HCT116 (cell line): ENCODE measurements at places on chromosomes 11 and 22.

GRCh38 chr11:57302489-57302888 is 22.3 kb downstream of the TNKS1BP1 start:
- no peak for DNase-seq

- no peak for DNase-seq
Measured at GRCh38 chr11:44028401-44028800, 19.4 kb upstream of the ACCSL start.

DNA sequence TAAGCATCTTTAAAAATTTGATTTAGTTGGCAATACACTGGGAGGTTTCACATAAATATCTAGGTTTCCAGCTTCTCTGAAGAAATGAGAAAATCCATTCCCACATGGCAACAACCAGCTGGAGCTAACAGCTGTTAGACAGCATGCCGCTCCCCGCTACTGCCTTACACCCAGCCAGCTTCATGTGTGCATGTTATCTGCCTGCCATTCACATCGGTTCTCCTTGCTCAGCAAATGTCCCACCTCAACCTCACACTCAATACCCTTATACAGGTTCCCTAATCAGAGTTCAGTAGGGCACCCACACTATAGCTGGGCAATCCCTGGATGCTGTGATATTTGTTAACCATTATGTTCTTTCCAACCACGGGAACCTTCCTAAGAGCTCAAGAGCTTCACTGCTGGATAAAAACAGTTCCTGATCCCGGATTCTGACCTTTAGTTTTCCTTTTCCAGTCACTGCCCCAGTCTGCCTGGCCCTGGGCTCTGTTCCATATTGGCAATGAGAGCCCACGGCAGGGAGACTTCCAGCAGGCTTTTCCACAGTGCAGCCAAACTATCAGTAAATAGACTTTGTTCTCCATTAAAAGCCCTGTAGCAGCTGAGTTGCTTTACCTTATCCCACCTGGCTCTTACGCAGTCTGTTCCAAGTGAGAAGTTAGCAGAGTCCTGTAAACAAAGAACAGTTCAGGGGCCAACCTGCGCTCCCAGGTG is 8.6 kb downstream of the RPUSD4 start:
- DNase-seq, result no peak

- peak; percentile 39 for DNase-seq
Measured at GRCh38 chr11:64887757-64888405, 9.5 kb upstream of the EHD1 start.

DNA sequence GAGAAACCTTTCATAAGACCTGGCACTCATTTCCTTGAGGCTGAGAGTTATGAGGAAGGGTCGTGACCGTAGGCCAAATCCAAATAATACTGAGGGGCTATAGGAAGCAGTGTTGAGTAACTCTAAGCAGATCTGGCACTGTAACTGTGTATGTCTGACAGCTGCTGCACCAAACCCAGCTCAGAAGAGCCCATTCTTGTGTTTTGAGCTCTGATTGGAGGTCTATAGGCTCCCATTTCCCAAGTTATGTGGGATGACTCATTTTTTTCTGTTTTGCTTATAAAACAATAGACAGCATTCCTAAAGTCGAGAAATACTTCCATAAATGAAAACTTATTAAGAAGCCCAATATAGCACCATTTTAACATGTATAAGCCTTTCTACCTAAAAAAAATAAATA is 645.8 kb downstream of the DLG2 start:
- DNase-seq, result no peak

GRCh38 chr11:122726028-122726427 is 70.5 kb downstream of the UBASH3B start:
- no peak for DNase-seq

DNA sequence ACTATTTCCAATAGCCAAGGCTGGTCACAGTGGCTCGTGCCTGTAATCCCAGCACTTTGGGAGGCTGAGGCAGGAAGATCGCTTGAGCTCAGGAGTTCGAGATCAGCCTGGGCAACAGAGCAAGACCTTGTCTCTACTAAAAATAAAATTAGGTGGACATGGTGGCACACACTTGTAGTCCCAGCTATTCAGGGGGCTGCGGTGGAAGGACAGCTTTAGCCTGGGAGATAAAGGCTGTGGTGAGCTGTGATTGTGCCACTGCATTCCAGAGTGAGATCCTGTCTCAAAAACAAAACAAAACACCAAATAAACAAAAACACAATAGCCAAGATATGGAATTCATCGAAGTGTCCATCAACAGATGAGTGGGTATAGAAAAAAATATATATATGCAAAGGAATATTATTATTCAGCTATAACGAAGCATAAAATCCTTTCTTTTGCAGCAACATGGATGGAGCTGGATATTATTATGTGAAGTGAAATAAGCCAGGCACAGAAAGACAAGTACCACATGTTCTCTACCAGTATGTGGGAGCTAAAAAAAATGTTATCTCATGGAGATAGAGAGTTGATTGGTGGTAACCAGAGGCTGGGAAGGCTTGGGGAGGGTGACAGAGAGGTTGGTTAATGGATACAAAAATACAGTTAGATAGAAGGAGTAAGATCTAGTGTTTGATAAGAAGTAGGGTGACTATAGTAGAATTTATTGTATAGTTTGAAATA is 22.6 kb upstream of the DLAT start:
- no peak for DNase-seq

DNA sequence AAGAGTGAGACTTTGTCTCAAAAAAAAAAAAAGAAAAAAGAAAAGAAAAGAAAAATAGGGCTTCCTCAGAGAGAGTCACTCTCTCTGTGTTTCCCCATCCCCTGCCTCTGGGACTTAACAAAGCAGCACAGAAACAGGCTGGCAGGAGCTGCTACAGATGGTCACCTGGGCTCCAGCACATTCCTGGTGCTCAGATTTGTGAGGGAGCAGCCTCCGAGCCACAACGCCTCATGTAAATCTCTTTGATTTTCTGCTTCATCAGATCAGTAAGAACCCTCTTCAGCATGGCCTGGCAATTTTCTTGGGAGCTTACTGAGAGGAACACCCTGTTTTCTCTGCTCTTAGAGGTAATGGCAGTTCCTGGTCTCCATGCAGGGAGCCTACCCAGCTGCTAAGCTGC is 15.2 kb upstream of the LDHA start:
- no peak for DNase-seq

GRCh38 chr11:2390725-2391151 is 9.8 kb upstream of the TSSC4 start:
- DNase-seq, result no peak

DNA sequence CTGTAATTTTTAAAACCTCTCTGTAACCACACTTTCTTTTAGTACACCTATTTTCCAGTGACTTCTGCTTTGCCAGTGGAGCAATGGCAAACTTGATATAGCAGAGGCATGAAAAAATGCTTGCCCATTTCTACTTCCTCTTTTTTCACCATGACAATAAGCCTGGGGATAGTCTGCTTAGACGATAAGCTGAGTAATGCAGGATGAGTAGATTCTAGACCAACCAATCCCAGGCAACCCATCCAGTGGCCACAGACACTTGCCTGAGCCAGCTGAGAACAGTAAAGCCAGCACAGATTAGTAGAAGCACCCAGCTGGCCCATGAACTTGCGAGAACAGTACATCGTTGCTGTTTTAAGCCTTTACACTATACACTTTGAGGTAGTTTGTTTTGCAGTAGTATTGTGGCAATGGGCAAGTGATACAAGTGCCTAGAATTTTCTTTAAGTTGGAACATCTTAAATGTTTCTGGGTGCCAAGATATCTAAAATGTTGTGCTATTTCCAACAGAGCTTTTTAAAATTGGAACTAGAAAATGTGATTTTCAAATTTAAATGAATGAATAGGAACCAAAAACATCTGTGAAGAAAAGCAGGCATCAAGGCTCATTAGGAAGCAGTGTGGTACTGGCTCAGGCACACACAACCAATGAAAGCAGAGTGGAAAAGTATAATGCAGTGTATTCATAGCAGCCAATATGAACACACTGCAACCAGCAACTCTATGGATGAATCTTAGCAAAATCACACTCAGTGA is 37.7 kb downstream of the DDI1 start:
- DNase-seq, result no peak

DNA sequence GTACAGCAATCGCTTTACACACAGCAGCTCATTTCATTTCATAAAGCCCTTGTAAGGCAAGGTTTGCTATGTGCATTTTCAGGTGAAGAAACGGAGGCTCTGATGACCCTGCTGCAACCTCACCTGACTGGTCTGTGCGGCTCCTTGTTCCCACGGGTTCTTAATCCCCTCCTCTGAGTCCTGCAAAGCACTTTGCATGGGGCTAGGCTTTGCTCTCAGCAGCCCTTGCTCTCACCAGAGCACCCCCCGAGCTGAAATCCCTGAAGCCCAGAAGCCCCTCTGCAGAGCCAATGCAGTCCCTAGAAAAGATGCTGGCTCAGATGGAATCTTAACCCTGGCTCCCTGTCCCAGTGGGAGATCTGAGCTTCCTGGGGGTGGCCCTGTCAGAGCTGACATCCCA is 11.0 kb upstream of the APOL6 start:
- DNase-seq, result no peak

DNA sequence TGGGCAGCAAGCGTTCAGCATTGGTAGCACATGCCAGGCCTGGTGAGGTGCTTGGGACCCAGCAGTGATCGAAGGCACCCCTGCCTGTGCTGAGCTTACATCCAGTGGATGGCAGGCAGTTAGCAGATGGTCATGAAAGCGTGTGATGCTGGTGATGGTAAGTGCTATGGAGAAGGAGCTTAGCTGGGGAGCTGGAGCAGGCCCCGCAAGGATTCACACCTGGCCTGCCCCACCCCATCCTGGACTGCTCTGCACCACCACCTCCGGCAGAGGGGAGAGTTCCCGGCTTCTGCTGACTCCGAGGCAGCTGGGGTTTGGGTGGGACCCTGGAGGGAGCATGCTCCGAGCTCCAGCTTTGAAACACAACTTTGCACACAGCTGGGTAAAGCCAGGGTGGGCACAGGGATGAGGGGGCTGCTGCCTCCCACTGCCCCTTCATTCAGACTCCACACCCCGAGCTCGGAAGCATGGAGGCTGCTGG is 16.2 kb downstream of the MPPED1 start:
- DNase-seq, result no peak

DNA sequence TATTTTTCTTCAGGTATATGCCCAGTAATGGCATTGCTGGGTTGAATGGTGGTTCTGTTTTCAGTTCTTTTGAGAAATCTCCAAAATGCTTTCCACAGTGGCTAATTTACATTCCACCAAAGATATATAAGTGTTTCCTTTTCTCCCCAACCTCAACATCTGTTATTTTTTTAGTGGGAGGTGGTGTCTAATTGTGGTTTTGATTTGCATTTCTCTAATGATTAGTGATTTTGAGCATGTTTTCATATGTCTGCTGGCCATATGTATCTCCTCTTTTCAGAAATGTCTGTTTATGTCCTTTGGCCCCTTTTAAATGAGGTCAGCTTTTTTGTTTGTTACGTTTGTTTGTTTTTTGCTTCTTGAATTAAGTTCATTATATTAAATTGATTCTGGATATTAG is 760.2 kb downstream of the KCNA4 start:
- no peak for DNase-seq

DNA sequence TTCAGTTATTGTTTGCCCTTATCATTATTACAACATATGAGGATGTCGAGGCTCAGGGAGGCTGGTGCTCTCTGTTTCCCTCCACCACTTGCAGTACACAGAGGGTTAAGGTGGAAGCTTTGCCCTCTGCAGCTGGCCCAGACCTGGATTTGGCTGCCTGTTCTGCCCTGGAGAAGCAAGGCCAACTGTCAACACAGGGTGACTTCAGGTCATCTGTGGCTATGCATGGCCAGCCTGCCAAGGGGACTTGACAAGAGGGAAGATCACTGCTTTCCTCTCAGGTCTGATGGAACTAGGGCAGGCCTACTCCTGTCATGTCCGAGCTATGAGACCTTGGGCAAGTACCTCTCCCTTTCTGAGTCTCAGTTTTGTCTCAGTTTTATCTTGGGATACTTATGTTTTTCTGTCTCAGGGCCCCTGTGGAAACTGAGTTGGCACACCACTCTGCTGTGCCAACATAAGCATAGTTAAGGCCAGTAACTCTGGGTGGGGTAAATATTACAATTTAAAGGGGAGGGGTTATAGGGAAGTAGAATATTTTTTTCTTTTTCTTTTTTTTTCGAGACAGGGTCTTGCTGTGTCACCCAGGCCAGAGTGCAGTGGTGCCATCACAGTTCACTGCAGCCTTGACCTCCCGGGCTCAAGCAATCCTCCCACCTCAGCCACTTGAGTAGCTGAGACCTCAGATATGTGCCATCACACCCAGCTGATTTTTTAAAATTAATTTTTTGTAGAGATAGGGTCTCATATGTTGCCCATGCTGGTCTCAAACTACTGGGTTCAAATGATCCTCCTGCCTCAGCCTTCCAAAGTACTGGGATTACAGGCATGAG is 2.4 kb upstream of the THRSP start:
- DNase-seq, result no peak

DNA sequence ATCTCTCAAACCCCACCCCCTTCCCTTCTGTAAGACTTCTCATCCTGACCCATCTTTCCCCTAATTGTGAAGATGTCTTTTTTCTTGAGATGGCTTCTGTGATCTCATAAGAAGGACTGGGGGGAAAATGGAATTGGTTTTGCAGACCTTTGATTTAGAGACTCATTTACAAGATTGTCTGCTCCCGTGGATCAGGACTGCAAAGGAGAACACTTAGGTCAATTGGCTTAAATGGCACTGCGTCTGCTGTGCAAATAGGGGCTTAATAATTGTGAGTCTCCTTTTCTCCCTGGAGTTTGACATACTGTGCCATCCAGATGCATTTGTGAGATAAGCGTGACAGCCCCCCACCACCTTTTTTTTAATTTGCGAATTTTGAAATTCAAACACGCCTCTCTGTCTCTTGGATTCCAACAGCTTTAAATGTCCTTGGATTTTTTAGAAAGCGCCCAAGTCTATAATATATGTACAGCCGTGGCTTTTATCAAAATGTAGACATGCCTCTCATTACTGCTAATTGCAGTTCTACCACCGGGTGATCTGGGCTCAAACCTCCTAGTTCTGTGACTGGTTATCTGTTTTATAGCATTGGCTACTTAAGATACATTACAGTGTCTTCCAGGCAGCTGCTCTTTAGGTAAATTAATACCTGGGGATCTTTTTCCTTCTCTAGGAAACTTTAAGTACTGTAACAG is 150.0 kb downstream of the DBX1 start:
- DNase-seq, result no peak

- peak; percentile 37 for DNase-seq
Measured at GRCh38 chr11:20647976-20648565, 21.3 kb upstream of the NELL1 start.

DNA sequence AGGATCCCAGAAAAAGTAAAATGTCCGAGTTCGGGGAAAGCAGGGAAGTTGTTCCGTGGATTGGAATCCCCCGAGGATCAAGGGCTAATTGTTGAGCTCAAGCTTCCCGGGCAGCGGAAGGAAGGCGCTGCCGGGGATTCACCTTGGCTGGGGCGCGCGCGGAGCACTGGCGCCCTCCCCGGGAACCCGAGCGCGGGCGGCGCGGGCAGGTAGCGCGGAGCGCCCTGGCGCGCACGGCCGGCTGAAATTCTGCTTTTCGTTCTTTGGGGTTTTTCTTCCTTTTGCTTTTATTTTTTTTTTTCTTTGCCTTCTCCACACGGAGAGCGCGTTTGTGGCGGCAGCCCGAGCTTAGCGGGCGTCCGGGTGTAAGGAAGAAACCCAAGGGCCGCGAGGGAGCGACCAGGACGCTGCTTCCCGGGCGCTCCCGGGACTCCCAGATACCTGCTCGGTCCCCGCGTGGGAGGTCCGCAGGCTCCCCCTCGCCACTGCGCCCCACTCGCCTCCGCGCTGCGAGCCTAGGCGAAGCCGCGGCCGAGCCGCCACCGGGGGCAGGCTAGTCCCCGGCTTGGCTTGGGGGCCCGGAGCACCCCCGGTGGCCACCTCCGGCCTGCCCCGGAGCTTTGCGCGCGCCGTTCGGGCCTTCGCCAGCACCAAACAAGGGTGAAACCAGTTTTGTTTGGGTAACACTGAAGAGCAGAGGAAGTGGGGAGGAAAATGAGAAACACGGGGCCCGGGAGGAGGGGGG is 4.8 kb upstream of the IGF2 start:
- no peak for DNase-seq

GRCh38 chr11:16110886-16111285 is 245.5 kb downstream of the SOX6 start:
- DNase-seq, result no peak
